Activated naive CD4-positive, alpha-beta T cell treated with anti-CD3 and anti-CD28 coated beads for 36 hours (primary cell): ENCODE measurements at places on chromosomes 11 and 22. TPM values are rescaled to one million over a fixed set of nuclear protein-coding genes. Genes with fewer than 3 reads are reported as not detected.

- DNase-seq = peak; percentile 28
Observed at GRCh38 chr11:10856689-10857458, 979 bp downstream of the ZBED5 start.

The C11orf52 gene
- not detected for total RNA-seq

- peak; percentile 3 for DNase-seq
Observed at GRCh38 chr11:285894-286220, 3.1 kb upstream of the PGGHG start.

DNA sequence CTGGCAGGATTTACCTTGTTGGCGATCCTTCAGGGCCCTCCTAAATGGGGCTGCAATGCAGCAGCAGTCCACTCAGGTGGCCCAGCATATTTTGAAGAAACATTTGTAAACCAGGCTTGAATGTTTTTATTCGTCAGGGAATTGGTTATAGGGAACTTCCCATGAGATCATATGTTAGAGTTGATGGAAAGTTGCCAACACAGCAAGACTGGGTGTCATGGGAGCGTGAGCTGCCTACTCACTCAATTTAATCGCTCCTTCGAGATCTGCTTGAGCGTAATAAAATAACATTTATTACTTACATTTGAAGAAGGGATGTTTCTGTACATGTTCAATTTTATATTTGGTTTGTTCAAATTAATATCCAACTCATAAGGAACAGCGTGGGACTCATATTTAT is 19.4 kb downstream of the OR2AT4 start:
- no peak for DNase-seq

- no peak for DNase-seq
Observed at GRCh38 chr11:71355281-71355680, 92.9 kb downstream of the DHCR7 start.

The KLHDC7B gene
- 7.4 TPM for total RNA-seq

GRCh38 chr22:27670701-27671412 is 130.7 kb downstream of the MN1 start:
- DNase-seq = no peak

The FGF19 gene
- not detected for total RNA-seq

The INPP5J gene
- total RNA-seq = 0.12 TPM

GRCh38 chr11:132048040-132048439 is 677.6 kb downstream of the NTM start:
- no peak for DNase-seq

- DNase-seq = no peak
Observed at GRCh38 chr22:48241658-48242057, 1479.2 kb downstream of the TBC1D22A start.

- no peak for DNase-seq
Observed at GRCh38 chr11:119793335-119793984, 64.5 kb upstream of the NECTIN1 start.

DNA sequence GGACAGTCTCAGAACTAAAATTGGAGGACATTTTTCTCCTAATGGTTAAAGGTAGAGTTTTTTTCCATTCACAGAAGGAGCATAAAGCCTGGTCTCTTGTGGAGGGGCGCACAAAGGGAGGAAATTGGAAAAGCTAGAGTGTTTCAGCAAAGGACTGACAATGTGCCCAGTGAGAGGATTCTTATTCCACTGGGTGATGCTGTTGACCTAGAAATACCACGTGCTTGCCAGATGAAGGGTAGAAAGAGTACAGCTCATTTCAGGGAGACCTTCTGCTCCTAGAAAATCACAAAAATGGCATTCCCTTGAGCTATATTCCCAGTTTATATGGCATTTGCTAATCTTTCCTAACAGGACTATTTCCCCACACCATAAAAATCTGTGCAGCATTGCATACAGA is 21.1 kb downstream of the MS4A6E start:
- no peak for DNase-seq

DNA sequence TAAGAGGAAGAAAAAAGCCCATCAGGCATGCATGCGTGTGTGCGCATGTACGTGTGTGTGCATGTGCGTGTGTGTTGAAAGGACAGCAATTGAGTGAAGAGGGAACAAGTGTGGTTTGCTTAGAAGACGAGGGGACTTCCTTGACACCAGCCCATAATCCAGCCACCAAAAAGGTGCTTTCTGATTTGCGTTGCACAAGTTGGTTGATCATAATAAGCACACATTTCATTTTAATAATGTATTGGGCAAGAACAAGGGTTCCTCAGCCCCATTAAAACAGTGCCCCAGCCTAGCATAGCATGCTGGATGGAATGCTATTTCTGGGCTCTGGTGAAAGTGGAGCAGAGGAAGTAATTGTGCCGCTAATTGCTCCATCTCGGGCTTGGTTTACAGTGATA is 493.2 kb downstream of the MIAT start:
- no peak for DNase-seq

- DNase-seq = peak; percentile 70
Observed at GRCh38 chr11:57649826-57650738, at the start of gene YPEL4. TSS of gene YPEL4 (minus strand) at chr11:57649912. CDS start at chr11:57647107, 2,805 bp downstream.

The GRK3 gene
- 8.3 TPM for total RNA-seq

- no peak for DNase-seq
Observed at GRCh38 chr11:32069361-32070058, 21.4 kb upstream of the RCN1 start.

The BATF2 gene
- not detected for total RNA-seq

GRCh38 chr22:46148816-46149511 is 1.4 kb upstream of the PPARA start:
- DNase-seq = no peak

DNA sequence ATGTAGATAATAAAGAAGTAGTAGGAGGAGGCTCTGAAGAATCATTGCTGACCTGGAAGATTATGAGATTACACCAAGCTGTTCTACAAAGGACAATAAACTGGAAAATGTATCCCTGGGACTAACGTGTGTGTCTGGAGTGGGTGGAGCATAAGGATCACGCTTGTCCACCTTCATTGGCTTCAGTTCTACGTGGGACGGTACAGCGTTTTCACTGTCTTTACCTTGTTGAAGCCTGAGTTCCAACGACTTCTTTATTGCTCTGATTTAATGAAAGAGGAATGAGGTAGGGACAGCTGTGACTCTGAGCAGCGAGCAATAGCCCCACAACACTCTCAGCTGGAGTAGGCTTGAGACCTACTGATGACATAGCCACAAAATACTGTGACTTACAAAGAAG is 87.0 kb downstream of the ARHGAP42 start:
- no peak for DNase-seq

DNA sequence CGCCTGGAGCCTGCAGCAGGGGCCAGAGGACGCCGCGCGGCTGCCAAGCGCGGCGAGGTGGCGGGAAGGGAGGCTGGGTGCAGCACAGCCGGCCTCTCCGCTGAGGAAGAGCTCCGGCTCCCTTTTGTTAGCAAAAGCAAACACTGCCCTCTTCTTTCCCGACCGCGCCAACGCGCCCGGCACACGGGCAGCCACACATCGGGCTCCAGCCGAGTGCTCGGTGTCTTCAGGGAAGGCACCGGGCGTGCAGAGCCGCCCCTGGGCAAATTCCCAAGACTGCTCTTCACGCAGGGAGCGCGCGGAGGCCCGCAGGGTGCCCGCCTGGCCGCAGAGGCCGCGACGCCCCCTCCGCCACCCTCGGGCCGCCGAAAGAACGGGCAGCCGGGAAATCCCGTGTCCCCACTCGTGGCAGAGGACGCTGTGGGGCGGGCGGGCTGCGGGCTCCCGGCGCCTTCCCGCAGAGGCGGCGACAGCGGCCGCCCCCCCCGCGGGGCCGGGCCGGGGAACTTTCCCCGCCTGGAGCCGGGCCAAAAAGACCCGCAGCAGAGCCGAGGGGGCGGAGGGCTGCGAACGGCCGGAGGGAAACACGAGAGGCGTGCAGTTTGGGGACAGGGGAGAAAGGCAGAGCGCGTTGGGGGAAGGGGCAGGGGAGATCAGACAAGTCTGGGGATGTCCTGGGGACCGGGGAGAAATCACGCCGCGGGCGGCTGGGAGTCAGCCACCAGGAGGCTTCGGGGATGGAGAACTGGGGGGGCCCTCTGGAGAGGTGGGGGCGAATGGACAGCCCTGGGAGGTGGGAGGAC is 931 bp downstream of the CADM1 start:
- DNase-seq = peak; percentile 38

- DNase-seq = no peak
Observed at GRCh38 chr22:48887394-48888332, 940.0 kb downstream of the BRD1 start.

The EIF3L gene
- 776 TPM for total RNA-seq

GRCh38 chr22:31626427-31627150 is 35.4 kb downstream of the PISD start:
- DNase-seq = no peak

- no peak for DNase-seq
Observed at GRCh38 chr11:88534185-88534584, 196.6 kb upstream of the CTSC start.

The KCNC1 gene
- not detected for total RNA-seq

GRCh38 chr22:31173386-31174145 is 13.6 kb downstream of the RNF185 start:
- no peak for DNase-seq

DNA sequence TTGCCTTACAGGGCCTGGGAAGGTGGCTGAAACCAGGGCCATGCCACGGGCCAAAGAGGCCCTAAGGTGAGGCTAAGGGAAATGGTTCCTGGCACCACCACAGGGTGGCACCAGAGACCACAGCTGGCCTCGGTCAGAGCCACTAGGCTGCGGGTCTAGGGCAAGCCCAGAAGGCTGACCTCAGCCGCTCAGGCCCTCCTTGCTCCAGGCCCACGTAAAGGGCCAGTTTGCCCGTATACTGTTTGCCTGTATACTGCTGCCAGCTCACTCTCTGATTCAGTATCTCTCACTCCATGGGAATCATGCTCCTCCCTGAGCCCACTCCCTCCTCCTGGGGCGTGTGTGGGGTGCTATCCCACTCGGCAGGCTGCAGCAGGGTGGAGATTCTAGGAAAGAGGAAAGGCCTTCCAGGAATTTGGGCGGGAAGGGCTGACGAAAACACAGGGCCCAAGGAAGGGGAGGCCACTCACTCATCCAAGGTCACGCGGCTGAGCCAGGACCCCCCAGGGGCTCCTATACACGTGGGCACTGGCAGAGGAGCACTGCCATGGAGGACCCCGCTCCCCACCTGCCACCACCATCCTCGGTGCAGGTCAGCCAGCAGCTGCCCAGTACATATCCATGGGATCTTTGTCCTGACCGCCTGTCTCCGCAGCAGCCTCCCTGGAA is 62.4 kb downstream of the NECTIN1 start:
- peak; percentile 72 for DNase-seq

DNA sequence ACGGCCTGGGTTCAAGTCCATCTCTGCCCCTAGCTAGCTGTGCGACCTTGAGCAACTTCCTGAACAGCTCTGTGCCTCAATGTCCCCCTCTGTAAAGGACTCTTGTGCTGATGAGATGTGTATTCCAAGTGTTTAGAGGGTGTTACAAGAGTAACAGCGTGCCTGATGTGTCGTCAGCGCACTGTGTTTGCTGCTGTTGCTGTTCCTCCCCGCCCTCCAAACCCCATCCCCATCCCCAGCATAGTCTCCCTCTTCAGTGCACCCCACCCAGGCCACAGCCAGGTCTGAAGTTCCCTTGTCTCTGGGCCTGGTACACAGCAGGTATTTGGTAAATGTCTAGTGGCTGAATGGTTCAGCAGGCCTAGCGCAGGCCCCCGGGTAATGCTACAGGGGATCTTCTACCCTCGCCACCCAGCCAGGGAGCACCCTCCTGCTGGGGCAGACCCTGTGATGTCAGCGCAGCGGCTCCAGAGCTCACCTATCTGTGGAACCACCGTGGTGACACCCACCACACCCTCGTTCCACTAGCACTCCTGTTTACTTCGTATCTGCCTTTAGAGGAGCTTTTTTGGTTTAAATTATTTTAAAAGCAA is 10.3 kb downstream of the CBX7 start:
- no peak for DNase-seq

DNA sequence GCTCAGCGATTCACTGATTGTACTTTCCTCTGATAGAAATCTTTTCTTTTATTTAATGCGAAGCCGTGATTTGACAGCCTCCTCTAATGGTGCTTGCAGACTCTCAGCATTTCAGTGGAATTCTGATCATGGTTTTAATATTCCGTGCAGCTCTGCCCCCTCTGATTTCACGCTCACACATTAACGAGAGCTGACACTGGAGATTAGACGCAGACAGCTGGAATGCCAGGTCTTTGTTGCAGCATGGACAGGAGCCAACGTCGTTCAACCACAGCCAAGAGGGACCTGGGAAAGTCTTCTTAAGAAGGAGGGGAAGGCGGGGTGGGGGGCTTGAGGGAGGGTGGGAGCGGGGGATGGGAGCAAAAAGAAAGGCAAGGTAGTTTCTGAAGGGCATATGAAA is 186.4 kb downstream of the BLID start:
- DNase-seq = no peak

The BANF1 gene
- total RNA-seq = 347 TPM

GRCh38 chr11:46489656-46490560 is 98.3 kb upstream of the CHRM4 start:
- peak; percentile 45 for DNase-seq

DNA sequence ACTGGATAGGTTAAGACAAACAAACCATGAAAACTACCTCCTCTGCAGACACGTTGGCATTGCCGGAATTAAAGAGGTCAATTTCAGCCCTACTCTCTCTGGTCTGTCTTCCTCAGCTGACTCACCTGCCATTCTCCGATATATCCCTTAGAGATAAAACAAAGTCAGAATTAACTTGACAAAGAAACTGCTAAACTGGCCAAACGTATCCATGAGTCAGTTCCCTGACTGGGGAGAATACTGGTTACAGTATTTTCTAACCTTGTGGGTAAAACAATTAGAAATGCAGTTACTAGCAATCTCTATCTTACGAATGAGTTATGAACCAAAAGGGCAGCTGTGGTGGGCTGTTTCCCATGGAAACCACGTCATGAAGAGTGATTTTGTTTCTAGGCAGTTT is 96.2 kb downstream of the RDX start:
- DNase-seq = no peak

The DNAJB13 gene
- not detected for total RNA-seq

DNA sequence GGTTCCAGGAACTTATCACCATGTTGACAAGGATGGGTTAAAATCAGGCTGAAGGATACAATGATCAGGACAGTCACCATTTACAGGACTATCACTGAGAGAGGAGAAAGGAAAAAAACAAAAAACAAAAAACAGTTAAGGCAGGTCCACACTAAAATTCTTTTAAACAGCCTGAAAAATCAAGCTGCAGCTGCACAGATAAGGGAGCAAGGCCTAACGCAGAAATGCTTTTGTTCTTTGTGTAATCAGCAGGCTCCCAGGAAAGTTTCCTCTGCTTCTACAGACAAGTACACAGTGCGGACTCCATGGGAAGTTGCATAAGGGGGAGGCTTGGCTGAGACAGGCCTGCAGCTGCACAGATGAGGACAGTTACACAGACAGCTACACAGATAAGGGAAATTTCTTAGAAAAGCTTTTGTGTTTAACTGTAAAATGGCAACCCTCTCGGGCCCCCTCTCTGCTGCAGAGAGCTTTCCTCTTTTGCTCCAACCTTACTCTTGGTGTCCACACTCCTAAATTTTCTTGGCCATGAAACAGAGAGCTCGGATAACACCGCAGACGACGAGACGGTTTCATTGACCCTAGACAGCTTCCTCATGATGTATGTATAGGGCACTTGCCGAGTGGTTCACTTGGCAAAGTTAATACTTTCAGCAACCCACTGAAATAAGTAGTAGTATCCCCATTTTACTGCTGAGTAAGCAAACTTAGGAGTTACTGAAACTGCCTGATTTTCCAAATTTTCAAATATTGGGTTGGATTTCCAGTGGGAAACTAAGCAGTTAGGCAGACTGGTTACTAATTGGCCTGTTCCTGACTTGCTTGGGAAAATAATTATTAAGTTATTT is 45.5 kb downstream of the PIWIL3 start:
- no peak for DNase-seq
